Fibroblast of gingiva (primary cell): ENCODE measurements at places on chromosomes 5 and 9.
A peak's percentile ranks its signal among the peaks of the same experiment; 100 is the strongest.

DNA sequence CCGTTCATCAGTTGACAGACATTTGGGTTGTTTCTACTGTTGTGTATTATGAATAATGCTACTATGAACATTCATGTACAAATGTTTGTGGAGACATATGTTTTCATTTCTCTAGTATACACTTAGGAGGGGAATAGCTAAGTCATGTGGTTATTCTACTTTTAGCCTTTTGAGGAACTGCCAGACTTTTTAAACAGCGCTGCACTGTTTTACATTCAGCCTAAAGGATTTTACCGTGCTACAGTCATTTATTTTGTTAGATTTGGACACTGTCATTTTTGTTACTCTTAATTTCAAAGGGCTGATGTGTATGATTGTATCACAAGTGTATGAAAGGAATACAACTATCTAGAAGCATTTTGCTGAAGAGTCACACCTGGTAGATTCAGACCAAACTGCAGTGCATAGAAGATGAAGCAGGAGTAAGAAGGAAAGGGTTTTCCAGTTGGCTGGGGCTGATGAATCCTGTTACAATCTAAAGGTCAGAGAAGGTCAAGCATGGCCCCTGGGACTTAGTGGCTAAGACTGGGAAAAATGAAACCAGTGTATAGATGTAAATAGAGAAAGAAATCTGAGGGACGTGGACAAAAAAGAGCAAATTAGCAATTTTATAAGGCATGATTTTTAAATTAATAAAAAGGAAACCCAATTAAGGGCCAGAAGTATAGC, 509.7 kb downstream of the PSAT1 start:
- peak; percentile 11 for DNase-seq

DNA sequence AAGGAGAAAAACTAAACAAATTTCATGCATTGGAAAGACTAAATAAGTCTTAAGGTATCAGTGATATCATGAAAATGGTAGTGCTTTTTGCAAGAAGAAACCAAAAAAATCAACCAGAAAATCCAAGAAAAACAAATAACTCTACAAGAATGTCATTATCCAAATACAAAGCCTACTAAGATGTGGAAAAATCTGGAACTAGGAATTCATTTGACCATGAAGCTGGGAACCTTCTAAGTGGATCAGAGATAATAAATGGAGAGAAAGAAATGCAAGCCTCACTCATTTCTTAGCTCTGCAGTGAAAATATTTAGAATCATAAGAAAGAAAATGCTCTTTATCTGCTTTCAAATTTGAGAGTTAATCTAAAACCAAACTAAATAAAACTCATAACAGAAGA, 51.3 kb downstream of the RASEF start:
- DNase-seq = no peak

DNA sequence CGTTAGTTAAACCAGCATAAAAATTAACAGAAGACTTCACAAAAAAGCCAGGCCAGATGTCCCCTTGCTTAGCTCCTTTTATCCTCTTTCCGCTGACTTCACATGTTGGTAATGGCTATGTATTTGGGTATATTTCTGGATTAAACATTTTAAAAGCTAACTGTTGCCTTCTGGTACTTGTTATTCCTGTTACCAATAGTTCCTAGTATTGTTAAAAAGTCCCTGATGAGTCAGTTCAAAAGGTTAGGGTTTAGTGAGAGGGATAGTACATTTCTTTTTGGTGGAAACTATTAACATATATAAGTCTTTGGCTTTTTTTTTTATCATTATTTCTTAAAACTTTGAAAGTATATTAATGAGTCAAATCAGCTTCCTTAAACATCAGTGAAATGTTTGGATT, 103.2 kb upstream of the ELL2 start:
- DNase-seq = no peak

GRCh38 chr5:16709691-16710433, 93.1 kb upstream of the RETREG1 start:
- no peak for DNase-seq

DNA sequence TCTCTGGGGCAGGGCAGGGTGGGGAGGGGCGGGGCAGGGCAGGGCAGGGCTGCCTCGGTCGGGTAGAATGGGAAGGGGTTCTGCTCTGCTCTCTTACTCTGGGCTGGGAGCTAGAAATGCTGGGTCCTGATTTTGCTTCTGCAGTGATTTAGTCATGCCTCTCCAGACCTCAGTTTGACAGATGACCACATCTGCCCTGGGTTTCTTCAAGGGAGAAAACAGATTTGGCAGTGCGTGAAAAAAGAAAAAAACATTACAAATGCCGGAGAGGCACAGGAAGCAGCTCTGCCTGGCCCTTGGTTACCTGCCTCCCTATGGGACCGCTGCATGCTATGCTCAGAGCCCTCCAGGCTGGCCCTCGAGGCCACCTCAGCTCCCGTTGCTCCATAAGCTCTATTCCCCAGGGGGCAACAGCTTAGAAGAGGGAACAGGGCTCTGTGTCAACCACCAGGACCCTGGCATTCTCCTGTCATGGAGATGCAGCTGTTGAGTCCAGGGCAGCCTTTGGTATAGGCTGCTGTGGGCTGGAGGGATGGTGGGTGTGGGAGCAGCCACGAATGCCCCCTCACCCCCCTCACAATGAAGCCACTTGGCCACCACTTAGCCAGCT, 53.2 kb upstream of the UBTD2 start:
- DNase-seq = no peak

- no peak for DNase-seq
These were observed 20.1 kb downstream of the CLPTM1L start for GRCh38 chr5:1324719-1325190.

DNA sequence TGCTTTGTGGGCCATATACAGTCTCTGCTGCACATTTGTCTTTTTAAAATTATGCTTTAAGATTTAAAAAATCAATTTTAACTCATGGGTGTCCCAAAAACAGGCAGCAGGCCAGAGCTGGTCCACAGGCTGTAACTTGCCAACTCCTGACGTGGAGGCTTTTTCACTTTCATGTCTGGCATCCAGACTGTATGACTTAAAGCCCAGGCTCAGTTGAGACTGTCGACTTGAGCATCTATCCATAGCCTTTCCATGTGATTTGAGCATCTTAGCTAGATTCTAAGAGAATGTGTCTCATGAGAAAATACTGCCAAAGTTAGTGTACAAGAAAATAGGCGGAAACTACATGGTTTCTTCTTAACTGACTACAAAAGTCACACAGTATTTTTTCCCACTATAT, 559.0 kb upstream of the TUSC1 start:
- DNase-seq = no peak

- no peak for DNase-seq
These were observed 603.9 kb upstream of the C9orf72 start for GRCh38 chr9:28177142-28177541.

- DNase-seq = no peak
These were observed 1.9 kb downstream of the MAPK9 start for GRCh38 chr5:180289966-180290365.

- no peak for DNase-seq
These were observed 149.4 kb downstream of the MACROH2A1 start for GRCh38 chr5:135249658-135250057.

DNA sequence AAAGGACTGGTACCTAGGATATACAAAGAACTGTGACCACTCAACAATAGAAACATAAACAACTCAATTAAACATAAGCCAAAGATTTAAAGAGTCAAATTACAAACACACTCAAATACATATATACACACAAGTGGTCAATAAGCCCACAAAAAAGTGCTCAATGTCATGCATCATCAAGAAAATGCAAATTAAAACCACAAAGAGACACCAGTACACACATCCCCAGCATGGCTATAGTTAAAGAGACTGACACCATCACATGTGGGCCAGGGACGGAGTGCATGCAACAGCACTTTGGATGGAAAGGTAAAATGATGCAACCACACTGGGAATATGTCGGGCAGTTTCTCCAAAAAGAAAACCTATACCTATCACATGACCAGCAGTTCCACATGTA, 89.7 kb downstream of the CAAP1 start:
- no peak for DNase-seq

- peak; percentile 29 for DNase-seq
These were observed 47.8 kb upstream of the JADE2 start for GRCh38 chr5:134477462-134478245.

- DNase-seq = no peak
These were observed 258.5 kb upstream of the ADRA1B start for GRCh38 chr5:159657771-159658170.

DNA sequence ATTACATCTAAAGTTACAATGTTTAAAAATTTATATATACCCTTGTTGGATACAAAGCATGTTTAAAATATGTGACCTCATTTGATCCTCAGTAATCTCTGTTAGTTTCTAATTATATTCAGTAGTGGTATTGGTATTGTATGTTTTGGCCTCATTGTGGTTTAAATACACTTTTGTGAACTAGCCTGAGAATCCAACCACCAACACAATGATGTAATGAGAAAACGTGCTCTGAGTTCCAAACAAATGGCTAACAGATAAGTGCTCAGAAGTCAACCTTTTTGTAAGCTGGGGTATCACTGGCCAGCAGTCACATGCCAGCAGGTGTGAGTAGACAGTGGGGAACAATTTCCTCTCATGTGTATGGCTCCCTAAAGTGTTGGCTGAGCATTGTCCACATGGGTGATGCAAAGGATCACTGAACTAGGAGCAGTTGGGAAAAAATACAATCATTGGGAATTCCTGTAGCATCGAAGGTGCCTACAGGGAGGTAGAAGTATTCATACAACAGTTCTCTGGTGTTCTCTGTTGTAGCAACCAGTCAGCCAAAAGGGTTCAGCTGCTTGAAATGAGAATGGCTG, 56.1 kb downstream of the DOCK8 start:
- DNase-seq = no peak

DNA sequence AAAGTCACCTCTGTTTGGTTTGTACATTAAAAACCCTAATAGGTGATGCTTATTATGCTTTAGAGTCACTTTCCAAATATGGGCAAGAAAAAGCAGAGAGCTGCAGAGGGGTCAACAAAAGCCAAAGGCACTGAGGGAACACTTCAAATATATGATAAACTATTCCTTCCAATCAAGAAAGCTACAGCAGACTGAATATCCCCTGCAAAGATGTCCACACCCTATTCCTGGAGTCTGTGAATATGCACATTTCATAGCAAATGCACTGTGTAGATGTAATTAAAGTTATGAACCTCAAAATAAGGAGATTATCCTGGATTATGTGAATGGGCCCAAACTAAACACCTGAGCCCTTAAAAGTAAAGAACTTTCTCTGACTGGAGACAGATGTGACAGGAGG, 74.3 kb downstream of the ABCA1 start:
- no peak for DNase-seq
